ENCODE measurements at places on chromosomes 11 and 22.

- no peak for DNase-seq
Measured at GRCh38 chr11:1597994-1598380, at the start of gene KRTAP5-2. Gene KRTAP5-2, minus strand, starts transcription at chr11:1598294. Its CDS starts 44 bp downstream, at chr11:1598250.

GRCh38 chr11:116194156-116194904 is 578.5 kb downstream of the BUD13 start:
- DNase-seq: no peak

DNA sequence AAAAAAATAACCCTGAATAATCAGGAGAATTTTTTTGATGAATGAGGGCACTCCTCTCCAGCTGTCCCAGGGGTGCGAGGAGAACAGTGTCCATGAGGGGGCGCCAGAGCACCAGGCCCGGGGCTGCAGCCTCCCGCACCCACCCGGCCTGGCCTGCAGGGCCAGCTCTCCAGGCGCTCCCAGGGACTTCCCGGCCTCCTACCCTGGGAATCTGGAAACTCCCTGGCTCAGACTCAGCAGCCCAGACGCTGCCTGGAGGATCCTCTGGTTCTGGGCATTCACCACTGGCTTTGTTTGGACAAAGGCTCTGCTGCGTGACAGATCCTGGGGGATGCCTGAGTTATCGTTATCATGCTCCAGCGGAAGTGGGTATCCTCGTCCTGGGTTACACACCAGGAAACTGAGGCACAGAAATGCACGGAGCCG is 31.0 kb downstream of the MCM5 start:
- DNase-seq: peak; percentile 82

DNA sequence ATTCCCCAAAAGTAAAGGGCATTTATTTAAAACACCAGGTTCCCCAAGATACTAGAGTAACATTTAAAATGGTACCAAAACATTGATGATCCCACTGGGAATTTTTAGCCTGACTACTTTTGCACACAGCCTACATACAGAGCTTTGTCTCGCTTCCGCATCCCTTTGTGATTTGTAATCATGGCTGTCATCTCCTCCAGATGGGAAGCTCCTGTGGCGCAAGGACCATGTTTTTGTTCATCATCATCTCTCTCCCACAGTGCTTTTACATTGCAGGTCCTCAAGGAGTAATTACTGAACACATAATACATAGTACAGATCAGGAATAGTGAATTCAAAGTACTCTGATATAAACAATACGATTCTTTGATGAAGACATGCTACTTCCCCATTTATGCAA is 231.2 kb upstream of the MTNR1B start:
- DNase-seq: no peak

- no peak for DNase-seq
Measured at GRCh38 chr22:25780673-25781072, 38.7 kb downstream of the MYO18B start.

- DNase-seq: no peak
Measured at GRCh38 chr11:17036666-17037658, 22.7 kb upstream of the PLEKHA7 start.

DNA sequence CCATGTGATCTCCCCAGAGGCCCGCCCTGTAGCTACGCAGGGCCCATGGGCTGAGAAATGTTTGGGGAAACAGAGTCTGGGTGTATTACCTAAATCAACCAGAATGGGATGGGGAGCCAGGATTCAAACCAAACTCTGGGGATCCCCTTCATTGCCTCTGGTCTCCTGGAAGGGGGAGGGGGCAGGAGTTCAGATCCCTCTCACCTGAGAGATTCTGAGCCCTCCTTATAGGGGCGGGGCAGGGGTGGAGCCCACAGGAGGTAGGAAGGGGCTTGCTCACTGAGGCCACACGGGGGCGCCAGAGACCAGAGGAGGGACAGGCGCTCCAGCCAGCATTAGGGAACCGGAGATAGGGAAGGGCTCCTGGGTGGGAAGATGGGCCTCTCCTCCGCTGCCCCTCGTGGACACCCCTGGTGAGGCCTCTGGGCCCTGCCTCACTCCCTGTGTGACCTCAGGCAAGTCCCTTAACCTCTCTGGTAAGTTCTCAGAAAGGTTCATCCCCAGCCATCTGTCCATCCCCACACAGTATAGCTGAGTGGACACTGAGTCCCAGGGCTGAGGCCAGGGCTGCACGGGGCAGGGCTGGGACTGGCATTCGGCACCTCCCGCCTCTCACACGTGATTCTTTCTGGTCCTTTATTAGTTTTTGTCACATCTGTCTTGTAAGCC is 2.7 kb upstream of the CDC42BPG start:
- peak; percentile 98 for DNase-seq

- no peak for DNase-seq
Measured at GRCh38 chr22:36653316-36653715, 50.2 kb downstream of the CACNG2 start.

- no peak for DNase-seq
Measured at GRCh38 chr11:62458212-62459002, 39.6 kb downstream of the SCGB1A1 start.

GRCh38 chr11:83007477-83007876 is 64.2 kb downstream of the RAB30 start:
- no peak for DNase-seq

GRCh38 chr11:117087446-117087845 is 10.8 kb downstream of the SIK3 start:
- DNase-seq: no peak

GRCh38 chr11:104370478-104370877 is 206.5 kb upstream of the PDGFD start:
- no peak for DNase-seq

GRCh38 chr22:23815541-23816155 is 23.2 kb downstream of the DERL3 start:
- DNase-seq: no peak

DNA sequence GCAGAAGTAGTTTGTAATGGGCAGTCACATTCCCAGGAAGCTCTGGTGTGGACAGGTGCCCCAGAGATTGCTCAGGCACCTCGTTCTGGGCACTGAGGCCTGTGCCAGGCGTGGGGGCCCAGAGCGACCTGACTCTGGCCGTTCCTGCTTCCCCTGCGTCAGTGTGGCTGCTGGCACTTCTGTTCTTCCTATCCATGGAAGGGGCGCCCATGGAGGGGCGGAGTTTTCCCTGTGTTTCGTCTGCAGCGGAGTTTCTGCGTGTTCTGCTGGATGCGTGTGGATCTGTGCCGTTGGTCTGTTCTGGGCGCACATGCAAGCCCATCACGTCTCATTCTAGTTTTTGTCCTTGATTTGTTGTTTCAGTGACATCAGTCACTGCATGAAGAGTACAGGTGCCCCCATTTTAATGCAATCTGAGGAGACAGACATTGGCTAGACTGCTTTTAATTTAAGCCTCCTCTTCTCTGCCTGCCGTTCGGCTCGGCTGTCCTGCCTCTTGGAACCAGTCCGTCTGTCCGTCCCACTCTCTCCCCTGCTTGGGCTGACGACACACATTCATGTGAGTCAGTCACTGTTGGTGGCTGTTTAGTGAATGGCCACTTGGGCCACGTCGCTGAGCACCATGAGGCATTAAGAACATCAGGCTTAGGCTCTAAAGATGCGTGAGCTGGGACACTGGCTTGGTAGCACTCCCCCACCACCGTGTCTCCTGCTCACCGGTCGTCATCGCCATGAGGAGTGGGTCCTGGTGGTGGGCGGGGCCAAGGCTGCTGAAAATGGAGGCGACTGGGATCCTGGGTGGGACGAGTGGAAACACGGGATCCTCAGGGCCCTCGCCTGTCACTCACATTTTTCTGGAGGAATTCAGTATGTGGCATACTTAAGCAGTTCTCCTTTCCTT is 255.8 kb downstream of the TBC1D22A start:
- DNase-seq: no peak

GRCh38 chr11:61966734-61967115 is 709 bp downstream of the FTH1 start:
- peak; percentile 58 for DNase-seq

- no peak for DNase-seq
Measured at GRCh38 chr11:97202613-97203292, 812.9 kb downstream of the JRKL start.

GRCh38 chr22:26559961-26560575 is 29.9 kb downstream of the TPST2 start:
- no peak for DNase-seq

DNA sequence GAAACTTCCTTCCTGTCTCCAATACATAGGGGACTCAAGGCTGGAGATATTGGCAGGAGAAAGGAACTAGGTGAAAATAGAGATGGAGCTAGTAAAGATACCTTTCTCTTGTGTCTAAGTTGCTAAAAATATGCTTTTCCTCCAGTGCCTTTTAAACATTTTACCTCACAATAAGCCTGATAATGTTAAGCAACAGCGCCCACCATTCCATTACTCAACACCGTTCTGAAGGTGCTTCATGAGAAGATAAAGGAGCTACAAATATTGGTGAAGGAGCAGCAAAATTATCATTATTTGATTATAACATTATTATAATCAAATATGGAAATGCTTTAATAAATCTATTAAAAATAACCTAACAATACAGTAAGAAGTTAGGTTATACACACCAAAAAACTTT is 83.6 kb upstream of the BARX2 start:
- DNase-seq: no peak

DNA sequence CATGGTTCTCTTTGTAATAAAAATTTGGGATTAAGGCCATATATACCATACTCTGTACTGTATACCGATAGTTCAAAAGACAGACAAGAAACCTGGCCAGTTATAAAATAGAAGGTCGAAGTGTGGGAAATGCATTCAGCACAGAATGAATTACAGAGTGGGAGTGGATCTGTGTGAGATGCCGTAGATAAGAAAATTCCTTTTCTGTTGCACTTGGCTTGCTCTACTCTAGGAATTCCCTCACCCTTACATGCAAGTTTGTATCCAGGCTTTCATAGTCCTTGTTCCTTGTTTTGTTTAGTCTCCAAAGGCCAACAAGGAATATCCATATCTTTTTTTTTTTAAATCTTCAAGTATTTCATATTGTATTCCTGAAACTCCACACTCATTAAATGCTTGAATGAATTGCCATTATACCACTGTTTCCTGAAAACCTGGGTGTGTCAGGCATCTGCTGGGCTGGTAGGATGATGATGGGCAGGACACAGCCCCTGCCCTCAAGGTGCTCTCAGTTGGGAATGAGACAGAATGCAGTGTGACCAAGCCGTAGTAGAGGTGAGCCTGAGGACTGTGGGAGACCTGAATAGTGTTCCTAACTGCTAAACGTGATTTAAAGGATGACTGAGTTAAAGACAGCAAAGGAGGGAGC is 53.5 kb downstream of the TEAD1 start:
- DNase-seq: no peak

GRCh38 chr22:17300926-17301325 is 68.3 kb upstream of the CECR2 start:
- DNase-seq: no peak

All from stimulated activated CD8-positive, alpha-beta memory T cell treated with anti-CD3 and anti-CD28 coated beads, Interleukin-4, amount 100 ng/mL, for 48 hours (primary cell).